ENCODE measurements at places on chromosomes 7 and 10.

GRCh38 chr7:7720193-7720592 is 1.8 kb upstream of the RPA3 start:
- no peak overlapping the region for H3K27ac ChIP-seq
- no peak for DNase-seq

DNA sequence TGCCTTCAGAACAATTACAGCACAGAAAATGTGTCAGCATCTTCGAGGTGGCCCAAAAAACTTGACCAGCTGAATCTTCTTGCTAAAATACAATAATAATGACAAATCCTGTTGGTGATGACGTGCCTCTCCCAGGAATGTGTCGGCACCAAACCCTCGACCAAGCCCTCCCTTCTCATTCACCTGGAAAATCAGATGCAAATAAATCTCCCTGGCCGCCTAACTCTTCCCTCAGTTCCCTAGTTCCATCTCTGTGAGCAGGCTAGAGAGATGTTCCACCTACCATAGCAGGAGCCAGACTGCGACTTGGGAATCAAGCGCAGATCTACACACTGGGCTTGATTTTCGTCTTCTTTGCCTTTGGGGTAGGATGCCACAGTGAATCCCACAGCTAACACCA is 4.1 kb downstream of the PRSS1 start:
- DNase-seq: no peak
- no peak overlapping the region for H3K27ac ChIP-seq
- H3K27me3 ChIP-seq: no peaks in the 10 kb centered on the region
- no peak overlapping the region for H3K4me3 ChIP-seq

GRCh38 chr7:81036057-81036456 is 117.2 kb upstream of the SEMA3C start:
- no peak overlapping the region for H3K4me3 ChIP-seq
- H3K27ac ChIP-seq: no peak overlapping the region
- no peak for DNase-seq
- H3K4me1 ChIP-seq: no peaks in the 10 kb centered on the region

DNA sequence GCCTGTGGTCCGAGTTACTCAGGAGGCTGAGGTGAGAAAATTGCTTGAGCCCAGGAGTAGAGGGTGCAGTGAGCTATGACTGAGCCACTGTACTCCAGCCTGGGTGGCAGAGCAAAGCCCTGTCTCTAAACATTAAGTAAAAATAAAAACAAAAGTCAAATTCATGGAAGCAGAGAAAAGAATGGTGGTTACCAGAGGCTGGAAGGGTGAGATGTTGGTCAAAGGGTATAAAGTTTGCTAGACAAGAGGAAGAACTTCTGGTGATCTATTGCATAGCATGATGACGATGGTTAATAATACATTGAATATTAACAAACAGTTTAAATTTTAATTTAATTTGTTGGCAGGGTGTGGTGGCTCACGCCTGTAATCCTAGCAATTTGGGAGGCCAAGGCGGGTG is 68.1 kb downstream of the CRPPA start:
- H3K27me3 ChIP-seq: no peaks in the 10 kb centered on the region
- no peaks in the 10 kb centered on the region for H3K36me3 ChIP-seq
- H3K4me3 ChIP-seq: no peak overlapping the region
- no peak for DNase-seq

DNA sequence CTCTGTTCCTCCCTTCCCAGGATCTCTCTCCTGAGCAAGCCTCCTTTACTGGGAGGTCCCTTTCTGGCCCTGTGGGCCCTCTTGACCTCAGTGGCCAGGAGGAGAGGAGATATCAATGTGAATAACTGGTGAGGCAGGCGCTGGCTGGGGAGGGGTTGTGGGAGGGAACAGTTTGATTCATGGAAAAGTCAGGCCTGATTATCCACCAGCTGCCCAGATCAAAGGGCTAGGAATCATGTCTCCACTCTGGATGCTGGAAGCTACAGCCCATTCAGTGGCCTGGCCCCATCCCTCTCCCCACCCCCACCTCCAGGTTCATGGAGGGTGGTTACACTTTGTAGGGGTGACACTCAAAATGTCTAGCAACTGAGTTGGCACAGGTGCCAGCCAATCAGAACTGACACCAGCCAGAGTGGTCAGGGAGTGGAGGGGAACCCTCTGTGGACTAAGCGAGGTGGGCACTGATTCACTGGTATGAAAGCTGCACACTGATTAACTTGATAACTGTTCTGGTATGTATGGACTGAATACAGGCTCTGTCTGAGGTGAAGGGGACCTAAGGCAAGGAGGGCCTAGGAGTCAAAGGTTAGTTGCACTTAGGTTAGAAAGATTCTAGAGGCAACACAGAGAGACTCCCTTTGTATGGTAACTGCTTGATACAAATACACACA is 4.8 kb downstream of the PRRT4 start:
- H3K27ac ChIP-seq: no peak overlapping the region
- no peak for DNase-seq
- no peaks in the 10 kb centered on the region for H3K4me1 ChIP-seq
- H3K4me3 ChIP-seq: no peak overlapping the region

- H3K4me1 ChIP-seq: no peaks in the 10 kb centered on the region
- no peaks in the 10 kb centered on the region for H3K36me3 ChIP-seq
- no peak overlapping the region for H3K27ac ChIP-seq
- no peak overlapping the region for H3K4me3 ChIP-seq
- no peaks in the 10 kb centered on the region for H3K27me3 ChIP-seq
- DNase-seq: no peak
These were observed 48.4 kb upstream of the PLXDC2 start for GRCh38 chr10:19767876-19768275.

GRCh38 chr7:40780460-40780859 is 645.7 kb downstream of the SUGCT start:
- no peaks in the 10 kb centered on the region for H3K36me3 ChIP-seq
- no peak overlapping the region for H3K27ac ChIP-seq
- no peak for DNase-seq
- no peaks in the 10 kb centered on the region for H3K27me3 ChIP-seq
- H3K4me3 ChIP-seq: no peak overlapping the region
- H3K4me1 ChIP-seq: no peaks in the 10 kb centered on the region

DNA sequence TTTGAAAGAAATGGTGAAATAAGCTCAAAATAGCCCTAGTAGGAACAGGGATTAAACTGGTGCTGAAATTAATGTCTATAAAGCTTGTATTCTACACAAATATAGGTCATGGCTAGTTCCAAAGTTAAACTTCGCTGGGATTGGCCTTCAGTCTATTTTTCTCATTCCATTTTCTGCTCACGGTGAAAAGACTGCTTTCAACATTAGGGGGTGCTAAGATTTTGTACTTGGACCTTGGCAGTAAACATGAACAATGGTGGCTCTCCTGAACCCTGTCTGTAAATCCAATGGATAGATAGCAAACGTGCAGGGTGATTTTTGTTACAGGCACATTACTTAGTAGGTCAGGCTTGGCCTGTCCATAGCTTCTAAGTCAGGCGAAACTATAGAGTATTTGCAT is 36.0 kb upstream of the RSU1 start:
- no peak overlapping the region for H3K4me3 ChIP-seq
- no peaks in the 10 kb centered on the region for H3K27me3 ChIP-seq
- H3K36me3 ChIP-seq: no peaks in the 10 kb centered on the region
- no peaks in the 10 kb centered on the region for H3K4me1 ChIP-seq

- H3K27ac ChIP-seq: no peak overlapping the region
- DNase-seq: no peak
- no peaks in the 10 kb centered on the region for H3K36me3 ChIP-seq
- no peaks in the 10 kb centered on the region for H3K27me3 ChIP-seq
These were observed 17.4 kb upstream of the SPOCK2 start for GRCh38 chr10:72105710-72106109.

- H3K27me3 ChIP-seq: no peaks in the 10 kb centered on the region
- H3K4me1 ChIP-seq: no peaks in the 10 kb centered on the region
- no peak overlapping the region for H3K27ac ChIP-seq
- H3K36me3 ChIP-seq: no peaks in the 10 kb centered on the region
- H3K4me3 ChIP-seq: no peak overlapping the region
These were observed 6.0 kb downstream of the FXYD4 start for GRCh38 chr10:43377424-43377883.

DNA sequence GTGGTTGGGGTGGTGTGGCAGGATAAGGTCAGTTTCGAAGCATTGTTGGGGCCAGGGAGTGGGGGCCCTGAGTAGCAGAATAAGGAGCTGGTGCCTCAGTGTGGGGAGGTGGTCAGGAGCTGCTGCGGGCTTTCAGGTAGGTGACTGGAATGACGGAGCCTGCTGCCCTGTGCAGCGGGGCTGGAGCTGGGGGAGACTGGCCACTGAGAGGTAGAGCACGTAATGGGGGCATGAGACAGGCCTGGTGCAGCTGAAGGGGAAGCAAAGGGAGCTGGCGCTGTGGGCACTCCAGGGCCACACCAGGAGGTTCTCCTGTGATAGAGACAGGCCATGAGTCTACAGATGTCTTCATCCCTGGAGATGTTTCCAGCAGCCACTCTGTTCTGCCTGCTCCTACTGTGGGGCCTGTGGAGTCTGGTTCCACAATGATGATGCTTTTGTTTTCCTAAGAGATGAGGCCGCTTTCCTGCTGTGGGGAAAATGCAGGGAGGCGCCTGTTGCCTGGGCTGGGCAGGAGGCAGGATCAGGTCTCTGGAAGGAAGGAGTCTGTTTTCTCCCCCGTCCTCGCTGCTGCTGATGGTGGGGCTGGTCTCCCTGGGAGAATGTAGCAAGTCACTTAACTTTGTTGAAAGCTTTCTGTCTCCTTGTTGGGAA is 31.1 kb downstream of the NUB1 start:
- DNase-seq: no peak
- no peaks in the 10 kb centered on the region for H3K36me3 ChIP-seq
- no peaks in the 10 kb centered on the region for H3K27me3 ChIP-seq
- H3K27ac ChIP-seq: no peak overlapping the region

DNA sequence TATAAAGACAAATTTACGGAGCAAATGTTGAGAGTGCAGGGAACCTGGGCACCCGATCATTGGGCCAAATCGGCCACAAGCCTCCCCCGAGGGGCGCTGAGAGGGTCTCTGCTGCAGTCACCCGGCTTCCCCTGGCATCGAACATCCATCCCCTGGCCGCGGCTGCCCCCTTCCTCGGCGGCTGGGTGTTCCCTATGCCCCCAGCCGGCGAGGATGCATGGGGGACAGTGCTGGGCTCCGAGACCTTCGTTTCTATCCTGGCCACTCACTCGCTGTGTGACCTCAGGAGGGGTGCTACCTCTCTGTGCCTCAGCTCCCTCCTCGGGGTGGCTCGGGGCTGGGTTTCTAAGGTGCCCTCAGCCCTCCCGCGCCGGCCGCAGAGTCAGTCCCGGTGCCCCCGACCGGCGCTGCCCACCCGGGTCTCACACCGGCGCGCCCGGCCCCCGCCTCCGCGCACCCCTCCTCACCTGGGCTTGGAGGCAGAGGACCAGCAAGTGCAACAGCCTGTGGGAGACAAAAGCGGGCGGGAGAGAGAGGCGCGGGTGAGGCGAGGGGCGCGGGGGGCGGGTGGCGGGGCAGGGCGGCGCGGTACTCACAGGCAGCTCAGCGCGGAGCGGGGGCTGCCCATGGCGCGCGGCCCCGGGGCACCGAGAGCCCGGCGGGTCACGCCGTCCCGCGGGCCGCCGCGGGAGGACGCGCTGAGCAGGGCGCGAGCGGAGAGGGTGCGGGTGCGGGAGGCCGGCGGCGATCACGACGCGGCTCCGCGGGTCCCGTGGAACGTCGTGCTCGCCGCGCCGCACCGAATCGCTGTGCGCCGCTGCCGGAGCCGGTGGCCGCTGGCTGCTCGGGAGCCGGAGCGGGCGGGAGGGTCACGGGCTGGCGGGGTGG is at the start of gene FGF8:
TSS of gene FGF8 (minus strand) at position 842 of the 888 bp plus-strand sequence. CDS start at position 628, 214 bp downstream.
- DNase-seq: peak; percentile 33
- no peaks in the 10 kb centered on the region for H3K36me3 ChIP-seq
- H3K4me3 ChIP-seq: peak within 1 kb of the TSS; percentile 41
- peaks cover 52% of the 10 kb centered on the region for H3K27me3 ChIP-seq
- no peak within 1 kb of the TSS for H3K27ac ChIP-seq
- H3K4me1 ChIP-seq: peaks cover 3% of the 10 kb centered on the region
